ENCODE measurements at places on chromosomes 3 and 15. TPM values are rescaled to one million over a fixed set of nuclear protein-coding genes. Genes with fewer than 3 reads are reported as not detected.

The XCR1 gene
- total RNA-seq, result 0.05 TPM

The OR5K2 gene
- total RNA-seq, result not detected

DNA sequence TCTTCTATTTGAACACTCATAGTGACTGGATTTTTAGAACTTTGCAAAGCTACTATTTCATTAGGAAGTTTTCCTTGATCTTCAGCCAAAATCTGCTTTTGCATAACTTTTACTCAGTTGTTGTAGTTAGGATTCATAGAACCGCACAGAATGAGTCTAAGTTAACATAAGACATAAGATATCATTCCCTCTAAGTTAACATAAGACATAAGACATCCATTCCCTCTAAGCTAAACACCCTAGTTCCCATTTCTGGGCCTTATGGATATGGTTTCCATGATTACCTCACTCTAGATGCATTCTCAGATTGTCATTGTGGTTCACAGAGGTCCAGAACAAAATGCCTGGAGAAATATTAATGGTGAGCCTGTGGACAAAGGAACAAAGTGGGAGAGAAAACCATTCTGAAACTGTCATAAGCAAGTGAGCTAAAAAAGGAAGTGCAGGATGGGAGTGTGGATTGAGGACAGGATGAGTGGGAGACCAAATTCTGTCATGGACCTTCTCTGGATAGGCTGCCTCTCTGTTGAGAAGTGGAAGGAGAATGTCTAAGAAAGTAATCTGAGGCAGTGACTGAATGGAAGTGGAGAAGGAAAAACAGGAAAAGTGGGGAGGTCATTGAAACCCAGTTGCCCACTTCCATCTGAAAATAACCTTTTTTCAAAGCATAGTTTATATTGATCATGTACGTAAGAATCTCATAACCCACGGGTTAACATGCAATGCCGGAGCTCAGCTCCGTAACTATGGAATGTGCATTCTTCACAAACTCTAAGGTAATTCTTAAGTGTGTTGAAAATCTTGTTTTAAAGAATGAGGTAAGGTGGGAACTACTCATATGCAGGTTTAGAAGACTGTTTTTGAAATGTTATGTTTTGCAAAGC lies 37.4 kb upstream of the SECISBP2L start:
- no peaks in the 10 kb centered on the region for H3K36me3 ChIP-seq
- no peak overlapping the region for H3K27ac ChIP-seq
- DNase-seq, result no peak
- H3K27me3 ChIP-seq, result no peaks in the 10 kb centered on the region

GRCh38 chr3:129552287-129553050 lies 9.5 kb downstream of the H1-8 start:
- H3K27ac ChIP-seq, result no peak overlapping the region
- no peak overlapping the region for H3K4me3 ChIP-seq
- H3K27me3 ChIP-seq, result no peaks in the 10 kb centered on the region
- no peaks in the 10 kb centered on the region for H3K36me3 ChIP-seq

The POLQ gene
- 25.1 TPM for total RNA-seq

- DNase-seq, result no peak
- no peaks in the 10 kb centered on the region for H3K4me1 ChIP-seq
- no peak overlapping the region for H3K27ac ChIP-seq
- no peak overlapping the region for H3K4me3 ChIP-seq
- H3K36me3 ChIP-seq, result no peaks in the 10 kb centered on the region
- peaks cover 2% of the 10 kb centered on the region for H3K27me3 ChIP-seq
These were observed 188.0 kb upstream of the NR2F2 start for GRCh38 chr15:96142498-96142897.

DNA sequence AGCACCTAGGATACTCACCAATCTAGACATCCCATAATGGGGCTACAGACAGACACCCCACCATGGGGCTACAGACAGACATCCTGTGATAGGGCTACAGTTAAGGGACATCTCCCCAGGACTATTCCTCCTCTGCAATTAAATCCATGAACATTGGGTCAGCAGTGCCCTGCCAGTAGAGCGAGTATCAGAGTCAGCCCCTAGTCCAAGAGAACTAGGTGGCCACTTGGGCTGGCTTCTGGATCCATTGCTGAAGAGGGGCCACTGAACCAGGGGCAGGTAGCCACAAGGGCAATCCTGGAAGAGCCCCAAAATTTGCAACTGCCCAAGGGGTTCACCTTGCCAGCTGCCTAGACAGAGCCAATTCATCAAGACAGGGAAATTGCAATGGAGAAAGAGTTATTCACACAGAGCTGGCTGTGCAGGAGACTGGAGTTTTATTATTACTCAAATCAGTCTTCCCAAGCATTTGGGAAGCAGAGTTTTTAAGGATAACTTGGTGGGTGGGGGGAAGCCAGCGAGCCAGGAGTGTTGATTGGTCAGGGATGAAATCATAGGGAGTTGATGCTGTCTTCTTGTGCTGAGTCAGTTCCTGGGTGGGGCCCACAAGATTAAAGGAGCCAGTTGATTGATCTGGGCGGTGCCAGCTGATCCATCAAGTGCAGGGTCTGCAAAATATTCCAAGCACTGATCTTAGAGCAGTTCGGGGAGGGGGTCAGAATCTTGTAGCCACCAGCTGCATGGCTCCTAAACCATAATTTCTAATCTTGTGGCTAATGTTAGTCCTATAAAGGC lies 170.2 kb upstream of the SMAD3 start:
- peaks cover 7% of the 10 kb centered on the region for H3K27me3 ChIP-seq
- H3K4me1 ChIP-seq, result peaks cover 4% of the 10 kb centered on the region
- H3K27ac ChIP-seq, result no peak overlapping the region
- H3K4me3 ChIP-seq, result no peak overlapping the region
- DNase-seq, result no peak
- H3K36me3 ChIP-seq, result peaks cover 2% of the 10 kb centered on the region

Measured in activated CD4-positive, alpha-beta memory T cell treated with anti-CD3 and anti-CD28 coated beads for 36 hours (primary cell).